ENCODE measurements at places on chromosomes 11 and 22.
A peak's percentile ranks its signal among the peaks of the same experiment; 100 is the strongest.

DNA sequence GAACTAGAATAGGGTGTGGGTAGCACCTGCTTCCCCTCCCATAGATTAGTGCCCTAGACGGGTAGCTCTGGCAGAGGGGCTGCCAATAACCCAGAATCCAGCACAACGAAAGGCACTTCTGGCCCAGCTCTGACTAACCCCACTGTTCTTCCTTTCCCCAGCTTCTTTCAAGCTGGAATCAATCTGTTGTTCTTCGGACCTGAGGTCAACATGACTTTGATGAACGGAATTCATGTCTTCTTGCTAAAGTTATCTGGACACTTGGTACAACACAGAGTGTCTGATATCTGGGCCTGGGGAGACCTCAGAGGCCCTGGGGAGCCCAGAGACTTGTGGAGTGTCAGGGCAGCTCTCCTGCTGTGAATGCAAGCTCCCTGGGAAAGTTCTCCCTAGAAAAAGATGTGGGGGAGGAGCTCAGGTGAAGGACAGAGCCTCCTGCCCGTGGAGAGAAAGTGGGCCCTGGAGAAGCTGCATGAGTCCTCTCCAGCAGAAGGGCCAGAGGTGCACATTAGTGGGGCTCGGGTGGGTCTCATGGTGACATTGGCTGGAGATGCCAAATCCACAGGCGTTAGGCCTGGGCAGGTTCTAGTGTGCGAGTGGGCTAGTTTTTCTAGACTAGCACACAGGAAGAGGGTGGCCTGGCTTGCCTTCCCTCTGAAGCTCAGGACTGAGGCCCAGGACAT lies 6.3 kb downstream of the KCNJ11 start:
- DNase-seq, result no peak

DNA sequence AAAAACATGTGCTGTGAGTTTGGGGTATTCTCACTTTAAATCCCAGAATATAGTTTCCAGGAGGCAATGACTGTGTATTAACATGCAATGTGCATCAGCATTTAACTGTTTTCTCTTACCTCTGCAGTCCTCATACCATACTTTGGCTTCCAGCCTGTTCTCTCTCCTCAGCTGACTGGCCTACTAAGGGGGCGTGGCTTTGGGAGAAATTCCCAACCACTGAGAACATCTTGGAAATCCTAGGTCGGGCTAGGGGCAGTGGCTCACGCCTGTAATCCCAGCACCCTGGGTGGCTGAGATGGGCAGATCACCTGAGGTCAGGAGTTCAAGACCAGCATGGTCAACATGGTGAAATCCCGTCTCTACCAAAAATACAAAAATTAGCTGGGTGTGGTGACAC lies 13.5 kb upstream of the ZC3H12C start:
- DNase-seq, result no peak

GRCh38 chr11:123450623-123451022 lies 20.6 kb downstream of the GRAMD1B start:
- no peak for DNase-seq

- no peak for DNase-seq
Measured at GRCh38 chr11:706957-707816, 1.2 kb downstream of the EPS8L2 start.

GRCh38 chr11:57772562-57772961 lies 11.0 kb downstream of the CTNND1 start:
- DNase-seq, result no peak

DNA sequence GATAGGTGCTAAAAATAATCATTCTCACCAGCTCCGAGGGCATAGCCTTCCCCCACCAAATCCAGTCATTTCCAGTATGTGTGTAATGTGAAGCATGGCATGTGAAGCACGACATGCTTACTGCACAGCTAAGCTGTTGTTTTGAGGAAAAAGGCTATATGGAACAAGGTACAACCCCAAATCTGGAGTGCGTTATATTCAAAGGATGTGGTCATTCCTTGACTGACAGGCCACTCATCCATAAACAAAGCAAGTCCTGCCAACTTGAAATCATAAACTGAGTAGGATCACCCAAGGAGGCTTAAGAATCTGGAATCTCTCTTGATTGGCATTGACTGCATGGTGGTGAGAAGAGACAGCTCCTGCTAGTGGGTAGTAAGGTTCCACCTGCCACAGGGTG lies 3.7 kb downstream of the MAP6 start:
- no peak for DNase-seq

GRCh38 chr11:78717041-78717440 lies 142.4 kb upstream of the NARS2 start:
- DNase-seq, result no peak

GRCh38 chr11:12893787-12894672 lies 115.1 kb upstream of the RASSF10 start:
- peak; percentile 93 for DNase-seq

DNA sequence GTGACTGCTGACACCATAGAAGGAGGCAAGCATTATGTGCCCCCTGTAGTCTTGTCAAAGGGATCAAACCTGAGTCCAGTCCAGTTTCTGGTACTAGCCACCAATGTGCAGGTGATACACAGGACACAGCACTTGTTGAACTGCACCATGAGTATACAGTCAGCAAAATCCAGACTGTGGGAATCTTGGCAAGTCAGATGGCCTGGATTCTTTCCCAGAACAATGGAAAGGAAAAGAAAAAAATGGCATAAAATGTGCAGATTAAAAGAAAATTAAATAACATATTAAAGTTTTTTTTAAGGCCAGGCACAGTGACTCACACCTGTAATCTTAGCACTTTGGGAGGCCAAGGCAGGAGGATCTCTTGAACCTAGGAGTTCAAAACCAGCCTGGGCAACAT lies 16.8 kb downstream of the CRY2 start:
- no peak for DNase-seq

DNA sequence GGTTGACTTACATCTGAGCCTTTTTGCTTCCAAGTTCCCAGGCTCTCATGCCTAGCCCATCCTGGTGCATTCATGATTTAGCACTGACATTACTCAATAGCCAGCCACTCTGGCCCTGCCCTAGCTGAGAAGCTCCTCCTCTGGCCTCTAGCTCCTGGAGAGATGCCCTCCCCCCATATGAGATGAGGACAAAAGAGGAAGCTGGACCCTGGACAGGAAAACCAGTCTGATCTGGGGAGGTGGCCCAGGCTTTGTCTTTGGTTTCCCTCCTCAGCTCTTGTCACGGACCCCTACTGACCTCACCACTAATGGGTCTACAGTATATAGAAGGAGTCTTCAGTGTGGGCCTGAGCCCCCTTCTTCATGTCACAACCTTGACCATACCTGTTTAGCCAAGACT lies 3.0 kb downstream of the RHOG start:
- peak; percentile 89 for DNase-seq

DNA sequence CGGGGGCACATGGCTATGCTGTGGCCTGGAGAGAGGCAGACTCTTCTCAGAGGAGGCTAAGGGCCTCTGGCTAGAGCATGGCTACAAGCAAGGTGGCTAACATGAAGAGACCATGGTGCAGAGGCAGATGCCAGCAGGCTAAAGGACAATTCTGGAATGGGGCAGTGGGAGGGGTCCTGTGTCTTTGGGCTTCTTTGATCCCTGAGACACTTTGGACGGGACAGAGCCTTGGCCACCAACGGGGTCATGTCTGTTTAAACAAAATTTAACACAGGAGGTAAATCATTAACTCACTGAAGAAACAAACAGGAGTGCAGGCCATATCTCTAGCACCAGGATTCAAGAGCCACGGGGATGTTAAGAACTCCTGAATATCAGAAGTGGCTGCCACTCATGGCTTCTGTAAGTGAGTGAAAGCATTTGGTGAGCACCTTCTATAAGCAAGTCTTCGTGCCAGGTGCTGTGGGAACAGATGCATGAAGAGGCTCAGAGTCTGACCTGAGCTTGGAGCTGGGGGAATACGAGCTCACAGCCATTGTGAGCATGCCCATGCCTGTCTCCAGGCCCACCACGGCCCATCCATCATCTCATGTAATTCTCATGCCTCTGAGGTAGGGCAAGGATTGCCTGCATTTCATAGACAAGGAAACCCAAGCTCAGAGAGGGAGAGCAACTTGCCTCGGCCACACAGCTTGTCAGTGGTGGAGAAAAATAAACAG lies 18.3 kb upstream of the ZNRF3 start:
- DNase-seq, result no peak

DNA sequence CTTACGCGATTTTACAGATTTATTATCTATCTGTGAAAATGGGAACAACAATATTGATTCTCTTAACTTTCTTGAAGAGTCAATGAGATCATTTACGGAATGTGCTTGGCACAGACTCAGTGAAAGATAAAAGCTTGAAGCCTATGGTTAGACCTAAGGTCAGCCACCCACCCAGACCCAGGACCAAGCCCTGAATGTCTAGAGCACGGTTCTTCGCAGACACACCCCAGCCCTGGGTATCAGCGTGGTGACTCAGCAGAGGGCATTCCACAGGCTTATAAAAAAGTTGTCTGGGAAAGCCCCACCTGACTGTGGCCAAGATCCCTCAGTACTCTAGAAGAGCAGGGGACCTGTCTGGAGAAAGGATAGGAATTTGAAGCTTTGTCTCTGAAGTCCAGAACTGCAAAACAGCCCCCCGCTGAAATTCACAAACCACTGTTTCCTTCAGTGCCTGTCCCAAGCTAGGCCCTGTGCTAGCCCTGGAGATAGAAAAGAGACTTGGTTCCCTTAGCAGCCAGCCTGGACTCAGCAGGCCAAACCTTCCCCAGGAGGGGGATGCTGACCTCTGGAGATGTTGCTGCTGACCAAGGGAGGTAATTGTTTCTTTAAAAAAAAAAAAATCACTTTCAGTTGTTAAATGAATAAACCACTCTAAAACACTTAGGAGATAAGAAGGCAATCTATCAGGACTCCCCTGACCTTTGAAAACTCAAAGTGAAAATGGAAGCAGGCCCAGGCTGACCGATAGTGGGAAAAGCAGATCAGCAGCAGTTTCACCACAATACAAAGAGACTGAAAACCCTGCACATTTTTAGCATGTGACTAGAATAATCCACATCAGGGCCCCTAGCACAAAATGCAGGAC lies 114.0 kb downstream of the ABTB2 start:
- DNase-seq, result peak; percentile 50
